ENCODE measurements at places on chromosomes 3 and 15.
A peak's percentile ranks its signal among the peaks of the same experiment; 100 is the strongest.

GRCh38 chr3:10354361-10355015 lies 33.6 kb upstream of the SEC13 start:
- no peak for DNase-seq

- no peak for DNase-seq
Observed at GRCh38 chr3:65975032-65975431, 63.7 kb downstream of the MAGI1 start.

- no peak for DNase-seq
Observed at GRCh38 chr15:74725845-74726773, 781 bp upstream of the CYP1A1 start.

GRCh38 chr3:160437083-160437455 lies 12.5 kb downstream of the TRIM59 start:
- DNase-seq, result no peak

DNA sequence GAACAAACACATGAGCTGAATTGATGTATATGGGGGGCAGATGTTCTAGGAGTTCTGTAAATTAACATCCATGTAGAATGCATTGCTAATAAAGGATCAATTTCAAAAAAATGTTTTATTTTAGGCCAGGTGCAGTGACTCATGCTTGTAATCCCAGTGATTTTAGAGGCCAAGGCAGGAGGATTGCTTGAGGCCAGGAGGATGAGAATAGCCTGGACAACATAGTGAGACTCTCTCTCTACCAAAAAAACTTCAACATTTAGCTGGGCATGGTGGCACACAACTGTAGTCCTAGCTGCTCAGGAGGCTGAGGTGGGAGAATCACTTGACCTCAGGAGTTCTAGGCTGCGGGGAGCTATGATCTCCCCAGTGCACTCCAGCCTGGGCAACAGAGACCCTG lies 6.5 kb upstream of the NUP210 start:
- no peak for DNase-seq

GRCh38 chr3:171788546-171789351 lies 21.5 kb downstream of the PLD1 start:
- DNase-seq, result peak; percentile 98

- DNase-seq, result peak; percentile 31
Observed at GRCh38 chr15:80242132-80242769, 9.8 kb downstream of the CTXND1 start.

DNA sequence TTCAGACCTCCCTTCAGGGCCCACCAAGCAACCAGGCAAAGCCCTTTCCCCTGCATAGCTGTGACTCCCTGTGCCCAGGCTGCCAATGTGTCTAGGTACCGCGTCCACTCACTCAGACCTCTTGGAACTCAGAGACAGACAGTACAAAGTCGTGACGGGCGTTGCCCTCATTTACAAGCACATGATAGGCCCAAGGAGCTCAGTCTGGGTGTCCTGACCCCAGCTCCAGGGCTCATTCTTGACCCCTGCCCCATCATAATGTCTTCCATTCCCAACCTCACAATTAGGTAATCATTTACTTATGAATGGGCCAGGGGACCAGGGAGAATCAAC lies 56.0 kb downstream of the KLF13 start:
- no peak for DNase-seq
